ENCODE measurements at places on chromosomes 1 and 21.

- DNase-seq, result no peak
Observed at GRCh38 chr1:173758980-173759379, 44.2 kb downstream of the KLHL20 start.

GRCh38 chr1:160104486-160104885 lies 6.1 kb upstream of the IGSF8 start:
- DNase-seq, result no peak

GRCh38 chr1:2558861-2559260 lies 2.7 kb downstream of the TNFRSF14 start:
- DNase-seq, result no peak

GRCh38 chr1:208722592-208722991 lies 478.4 kb upstream of the PLXNA2 start:
- DNase-seq, result no peak

DNA sequence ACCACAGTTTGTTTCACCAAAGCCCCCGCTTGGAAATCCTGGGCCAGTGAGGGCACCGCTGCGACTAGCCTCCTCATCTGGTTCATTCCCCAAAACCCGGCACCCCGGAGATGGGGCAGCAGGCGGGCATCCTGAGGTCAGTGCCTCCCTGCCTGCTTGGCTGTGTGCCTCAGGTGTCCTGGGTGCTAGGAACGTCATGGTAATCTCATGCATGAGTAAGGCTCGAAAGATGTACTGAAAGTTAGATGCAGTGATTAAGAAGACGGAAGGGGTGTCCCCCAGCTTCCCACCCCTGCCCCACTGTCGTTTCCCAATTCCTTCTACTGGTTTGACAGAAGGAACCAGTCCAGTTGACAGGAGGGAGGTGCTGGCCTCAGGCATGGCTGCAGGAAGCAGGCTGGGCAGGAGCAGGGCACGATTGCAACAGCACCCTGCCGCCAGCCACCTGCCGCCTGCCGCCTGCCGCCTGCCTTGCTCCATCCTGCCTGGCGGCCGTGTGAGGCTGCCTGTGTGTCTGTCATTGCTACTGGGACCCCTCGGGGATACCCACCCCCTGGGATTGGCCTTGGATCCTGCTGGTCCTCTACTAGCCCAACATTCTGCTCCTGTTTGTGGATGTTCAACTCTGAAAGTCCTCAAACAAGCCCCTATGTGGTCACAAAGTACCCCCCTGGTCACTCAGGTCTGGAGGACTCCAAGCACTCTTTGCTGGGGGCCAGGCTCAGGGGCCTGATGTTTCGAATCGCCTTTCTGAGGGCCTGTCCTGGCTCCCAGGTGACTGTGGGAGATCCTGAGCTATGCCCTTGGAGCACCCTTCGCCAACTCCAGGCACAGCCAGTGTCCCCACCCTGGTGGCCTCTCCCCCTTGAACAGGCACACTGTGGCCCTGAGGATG lies 73.0 kb upstream of the IFFO2 start:
- no peak for DNase-seq

DNA sequence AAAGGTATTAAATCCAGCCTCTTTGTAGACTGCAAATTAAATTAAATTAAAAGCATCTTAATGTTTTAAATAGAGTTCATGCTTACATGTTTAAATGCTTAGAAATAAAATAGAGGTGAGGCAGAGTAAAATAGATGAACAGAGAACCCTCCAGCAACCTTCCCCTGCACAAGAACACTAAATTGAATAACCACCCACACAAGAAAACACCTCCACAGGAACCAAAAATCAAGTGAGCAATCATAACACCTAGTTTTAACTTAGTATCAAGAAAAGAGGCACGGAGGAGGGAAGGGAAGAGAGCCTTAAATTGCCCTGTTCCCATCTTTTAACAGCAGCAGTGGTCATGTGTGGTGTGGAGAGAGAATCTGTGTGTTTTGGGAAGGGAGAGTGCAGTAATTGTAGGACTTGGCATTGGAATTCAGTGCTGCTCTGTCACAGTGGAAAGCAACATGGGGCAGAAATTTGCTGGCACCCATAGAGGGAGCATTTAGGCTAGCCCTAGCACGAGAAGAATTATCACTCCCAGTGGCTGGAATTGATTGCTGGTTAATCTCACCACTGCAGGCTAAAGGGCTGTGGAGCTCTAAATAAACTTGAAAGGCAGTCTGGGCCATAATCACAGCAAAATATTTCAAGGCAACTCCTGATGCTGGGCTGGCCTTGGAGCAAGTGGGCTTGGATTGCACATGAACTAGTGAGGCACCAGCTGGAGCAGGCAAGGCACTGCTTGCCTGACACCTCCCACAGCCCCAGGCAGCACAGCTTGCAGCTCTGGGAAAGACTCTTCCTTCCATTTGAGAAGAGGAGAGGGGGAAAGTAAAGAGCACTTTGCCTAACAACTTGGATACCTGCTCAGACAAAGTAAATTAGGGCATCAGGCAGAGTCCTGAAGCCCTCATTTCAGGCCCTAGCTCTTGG lies 1478.8 kb downstream of the NCAM2 start:
- no peak for DNase-seq

GRCh38 chr21:42988236-42988965 lies 14.0 kb downstream of the PKNOX1 start:
- DNase-seq, result no peak

DNA sequence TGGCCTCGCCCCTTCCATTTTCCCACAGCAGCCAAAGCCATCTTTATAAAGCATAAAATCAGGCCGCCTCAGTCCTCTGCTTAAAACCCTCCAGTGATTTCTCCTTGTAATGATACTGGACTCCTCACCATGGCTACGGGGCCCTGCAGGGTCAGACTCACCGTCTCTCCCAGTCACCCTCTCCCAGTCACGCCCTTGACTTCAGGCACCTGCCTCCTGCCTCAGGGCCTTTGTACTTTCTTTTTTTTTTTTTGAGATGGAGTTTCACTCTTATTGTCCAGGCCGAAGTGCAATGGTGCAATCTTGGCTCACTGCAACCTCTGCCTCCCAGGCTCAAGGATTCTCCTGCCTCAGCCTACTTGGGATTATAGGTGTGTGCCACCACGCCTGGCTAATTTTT lies 47.8 kb downstream of the PIK3CD start:
- DNase-seq, result no peak

GRCh38 chr1:24793447-24794129 lies 48.3 kb downstream of the CLIC4 start:
- DNase-seq, result no peak

GRCh38 chr1:9429342-9429711 lies 109.9 kb upstream of the SLC25A33 start:
- DNase-seq, result no peak

- no peak for DNase-seq
Observed at GRCh38 chr21:45090966-45091365, 16.6 kb downstream of the ADARB1 start.

DNA sequence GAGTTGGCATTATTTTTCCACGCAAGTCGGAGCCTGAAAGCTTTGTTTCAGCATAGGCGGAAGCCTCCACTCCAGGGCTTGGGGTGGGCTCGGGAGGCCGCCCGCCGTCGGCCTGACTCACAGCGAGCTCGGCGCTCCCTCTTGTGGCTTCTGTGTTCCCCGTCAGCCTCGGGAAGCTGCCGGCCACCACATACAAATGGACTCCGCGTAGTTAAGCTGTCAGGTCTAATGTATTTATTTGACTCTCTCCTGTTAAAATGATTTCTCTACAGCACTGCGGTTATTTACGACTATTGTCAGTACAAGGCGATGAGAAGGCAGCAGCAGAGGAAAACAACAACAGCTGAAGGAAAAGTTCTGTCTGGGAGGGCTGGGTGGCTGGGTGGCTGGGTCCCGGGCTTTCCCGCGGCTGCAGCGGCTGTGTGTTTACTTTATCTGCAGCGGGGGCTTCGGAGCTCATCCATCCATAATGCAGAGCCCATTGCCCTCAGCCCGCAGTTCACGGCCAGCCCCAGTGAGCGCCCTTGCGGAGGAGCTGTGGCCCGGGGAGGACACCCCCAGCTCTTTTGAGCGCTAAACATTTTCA lies 375.7 kb upstream of the CAMK1G start:
- no peak for DNase-seq

GRCh38 chr1:232334811-232335210 lies 295.1 kb downstream of the SIPA1L2 start:
- DNase-seq, result no peak
